ENCODE measurements at places on chromosomes 2 and 18.

- no peak for DNase-seq
Observed at GRCh38 chr18:48530399-48531081, 8.3 kb upstream of the CTIF start.

DNA sequence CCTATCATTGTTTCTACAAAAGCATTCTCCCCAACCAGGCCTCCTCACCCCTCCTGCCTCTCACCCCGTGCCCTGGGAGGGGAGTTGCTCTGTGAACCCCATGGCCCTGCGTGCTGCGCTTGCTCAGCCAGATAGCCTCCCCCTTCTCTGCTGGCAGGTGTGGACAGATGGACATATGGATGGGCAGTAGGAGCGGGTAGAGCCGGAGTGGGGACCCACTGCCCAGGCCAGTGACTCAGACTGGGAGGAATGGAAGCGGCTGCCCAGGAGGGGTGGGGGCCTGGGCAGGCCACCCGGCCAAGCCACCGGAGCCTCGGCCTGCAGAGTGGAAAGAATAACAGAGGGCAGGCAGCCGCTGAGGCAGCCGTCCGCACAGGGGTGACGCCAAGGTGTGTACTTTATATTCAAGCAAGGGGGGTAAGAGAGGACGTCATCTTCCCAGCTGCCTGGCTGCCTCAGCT, 8.7 kb downstream of the CYP26B1 start:
- no peak for DNase-seq

DNA sequence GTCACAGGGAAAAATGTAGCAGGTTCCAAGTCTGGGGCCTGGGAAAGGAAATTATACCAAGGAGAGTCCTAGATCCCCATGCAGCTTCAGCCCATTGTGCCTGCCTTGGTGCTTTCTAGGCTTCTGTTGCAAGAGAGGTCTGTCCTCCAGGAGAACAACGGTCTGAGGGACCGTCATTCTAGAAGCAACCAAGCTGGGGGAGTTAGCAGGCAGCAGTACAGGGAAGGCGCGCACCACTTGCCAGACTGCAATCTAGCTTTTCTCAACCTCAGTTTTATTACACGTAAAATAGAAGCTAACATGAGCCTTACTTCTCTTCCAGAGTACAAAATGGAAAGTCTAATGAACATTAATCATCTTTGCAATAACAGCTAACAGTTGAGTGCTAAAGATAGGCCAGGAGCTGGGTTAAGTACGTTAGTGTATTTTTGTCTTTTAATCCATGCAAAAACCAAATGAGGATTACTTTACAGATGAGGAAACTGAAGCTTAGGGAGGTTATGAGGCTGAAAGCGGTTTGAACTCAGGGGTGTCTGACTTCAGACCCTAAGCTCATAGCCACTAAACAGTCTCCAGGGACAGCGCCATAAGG, 1.9 kb downstream of the TCF23 start:
- DNase-seq, result no peak

DNA sequence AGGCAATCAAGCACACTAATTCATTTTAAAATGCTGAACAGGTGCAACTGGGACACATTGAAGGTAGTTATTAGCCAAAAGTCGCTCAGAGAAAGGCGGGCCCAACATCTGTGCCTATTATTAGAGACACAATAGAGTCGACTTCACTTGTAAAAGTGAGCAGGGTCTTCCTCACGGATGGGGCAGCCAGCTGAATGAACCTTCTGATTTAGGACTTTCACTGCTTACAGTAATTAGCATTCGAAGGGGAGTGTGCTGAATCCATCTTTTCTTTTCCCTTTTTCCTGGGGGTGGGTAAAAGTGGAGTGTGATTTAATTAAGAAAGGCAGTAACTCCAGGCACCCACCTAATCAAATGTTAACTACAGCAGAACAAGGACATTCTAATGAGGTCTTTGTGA, 677.7 kb downstream of the DCDC2C start:
- no peak for DNase-seq

GRCh38 chr2:85750587-85751575, 2.9 kb upstream of the ATOH8 start:
- peak; percentile 45 for DNase-seq

DNA sequence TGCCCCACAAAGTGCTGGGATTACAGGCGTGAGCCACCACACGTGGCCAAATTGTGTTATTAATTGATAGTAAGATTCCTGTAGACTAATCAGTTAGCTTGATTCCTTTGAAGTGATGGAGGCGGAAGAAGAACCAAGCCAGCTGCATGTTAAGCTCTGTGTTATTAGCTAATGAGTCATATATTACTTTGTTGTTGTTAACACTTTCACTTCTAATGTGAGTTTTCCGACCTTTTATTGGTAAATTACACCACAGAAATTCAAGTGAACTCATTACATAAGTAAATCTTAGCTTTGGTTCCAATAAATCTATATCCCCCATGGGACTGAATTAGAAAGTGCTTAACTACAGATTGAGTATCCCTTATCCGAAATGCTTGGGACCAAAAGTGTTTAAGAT, 20.3 kb downstream of the CHMP1B start:
- DNase-seq, result no peak

DNA sequence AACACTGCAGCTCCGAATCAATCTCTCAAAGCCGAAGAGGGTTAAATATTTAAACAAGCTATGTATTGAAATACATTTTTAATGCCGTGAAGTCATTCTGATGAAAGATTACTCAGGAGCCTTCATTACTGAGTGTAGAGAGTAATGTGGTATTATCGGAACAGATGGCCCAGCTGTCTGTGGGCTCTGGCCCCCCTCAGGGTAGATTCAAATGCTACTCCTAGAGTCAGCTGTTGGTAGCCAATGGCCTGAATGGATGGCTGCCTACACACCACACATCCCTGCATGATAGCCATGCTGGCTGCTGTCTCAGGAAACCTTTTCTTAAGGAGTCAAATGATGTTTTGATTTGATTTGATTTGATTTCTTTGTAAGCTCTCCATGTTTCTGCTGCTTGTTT, 732.3 kb upstream of the CELF4 start:
- DNase-seq, result no peak

GRCh38 chr18:33928231-33928630, 296.5 kb downstream of the NOL4 start:
- no peak for DNase-seq

DNA sequence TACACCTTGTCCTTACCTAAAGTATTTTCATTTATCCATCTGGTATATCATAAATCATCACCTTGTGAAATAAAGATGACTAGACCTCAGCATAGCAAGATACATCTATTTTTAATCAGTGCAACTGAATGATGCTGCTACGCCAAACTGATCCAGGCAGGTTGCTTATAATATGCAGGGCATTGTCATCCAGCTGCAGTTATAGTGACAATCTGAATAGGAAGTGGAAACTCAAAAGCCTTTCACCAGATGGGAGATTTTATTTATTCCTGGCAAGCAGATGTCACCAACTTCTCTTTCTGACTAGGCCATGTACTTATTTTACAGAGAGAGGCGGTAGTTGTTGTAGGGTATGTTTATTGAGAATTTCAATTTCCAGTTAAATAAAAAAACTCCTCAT, 747.3 kb downstream of the ADCYAP1 start:
- no peak for DNase-seq

GRCh38 chr18:32899819-32900218, 127.0 kb upstream of the KLHL14 start:
- no peak for DNase-seq

DNA sequence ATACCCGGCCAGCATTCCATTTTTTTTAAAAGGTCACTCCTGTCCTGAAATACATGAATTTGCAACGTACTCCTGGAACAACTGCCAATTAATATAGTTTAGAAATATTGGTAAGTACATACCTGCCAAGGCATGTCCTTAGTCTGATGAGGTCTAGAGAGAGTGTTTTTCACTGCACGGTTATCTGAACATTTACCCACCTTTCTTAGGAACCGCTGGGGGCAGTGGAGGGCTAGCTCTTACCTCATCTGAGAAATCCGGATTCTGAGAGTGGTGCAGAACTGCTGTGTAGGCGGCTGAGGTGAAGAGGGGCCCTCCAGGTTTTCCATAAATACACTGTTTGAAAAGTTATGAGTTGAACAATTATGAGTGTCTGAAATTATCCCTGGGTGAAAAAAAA, 133.1 kb upstream of the CCDC195 start:
- DNase-seq, result no peak

DNA sequence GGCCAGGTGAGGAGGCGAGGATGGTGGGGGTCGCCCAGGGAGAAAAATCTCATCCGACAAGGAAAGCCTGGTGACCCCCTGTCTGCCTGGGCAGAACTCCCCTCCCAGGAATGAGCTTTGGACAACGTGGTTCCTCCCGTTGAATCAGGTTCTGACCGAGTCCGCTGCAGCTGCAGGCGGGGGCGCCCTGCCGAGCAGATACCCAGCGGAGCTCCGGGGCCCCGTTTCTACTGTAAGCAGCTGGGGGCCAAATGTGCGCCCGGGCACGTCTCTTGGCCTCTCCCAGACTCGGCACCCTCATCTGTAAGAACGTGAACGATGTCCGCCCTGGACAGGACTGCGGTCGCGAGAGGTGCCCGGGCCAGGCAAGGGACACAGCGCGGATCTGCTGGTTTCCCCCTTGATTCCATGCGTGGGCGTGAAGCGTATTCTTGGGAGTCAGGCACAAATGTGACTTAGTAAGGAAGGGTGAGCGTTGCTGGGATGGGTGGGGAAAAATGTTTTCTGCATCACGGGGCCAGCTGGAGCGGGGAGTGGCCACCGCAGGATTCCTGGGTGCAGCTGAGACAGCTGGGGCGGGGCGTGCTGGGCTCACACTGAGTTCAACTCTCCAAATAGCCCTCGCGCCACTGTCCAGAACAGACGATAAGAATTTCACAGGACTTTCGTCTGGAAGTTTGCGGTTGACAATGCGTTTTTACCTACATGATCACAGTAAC, 20.2 kb upstream of the TUBB6 start:
- DNase-seq, result peak; percentile 74

- no peak for DNase-seq
Observed at GRCh38 chr2:116545286-116546068, 1269.0 kb upstream of the DDX18 start.

GRCh38 chr2:60541056-60541651, 12.3 kb downstream of the BCL11A start:
- no peak for DNase-seq

DNA sequence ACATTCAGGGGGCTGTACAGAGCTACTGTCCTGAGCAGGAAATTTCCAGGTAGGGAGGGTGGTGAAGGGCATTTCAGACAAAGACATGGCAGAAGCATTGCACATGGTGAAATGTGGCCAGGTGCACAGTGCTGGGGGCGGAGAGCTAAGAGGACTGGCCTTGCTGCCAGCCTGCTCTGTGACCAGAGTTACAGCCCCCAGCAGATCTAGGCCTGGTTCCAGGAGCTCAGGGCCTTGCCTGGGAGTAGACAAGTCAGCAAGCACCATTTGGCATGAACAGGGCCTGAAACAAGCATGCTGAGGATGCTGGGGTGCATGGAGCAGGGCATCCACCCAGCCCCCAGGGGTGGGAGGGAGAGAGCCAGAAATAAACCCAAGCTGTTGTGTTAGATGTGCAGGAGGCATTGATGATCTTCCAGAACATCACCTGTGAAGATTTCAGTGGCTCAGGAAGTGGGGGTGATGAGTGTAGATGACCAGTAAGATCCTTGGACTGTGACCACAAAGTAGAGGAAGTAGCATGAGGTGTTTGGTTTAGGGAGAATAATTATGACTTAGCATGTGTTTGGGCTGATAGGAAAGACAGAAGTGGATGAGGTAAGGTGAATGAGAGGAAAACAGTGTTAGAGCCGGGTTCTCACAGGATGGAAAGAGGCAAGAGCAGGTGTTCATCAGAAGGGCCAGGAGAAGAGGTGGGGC, 61.1 kb downstream of the COA5 start:
- DNase-seq, result no peak

DNA sequence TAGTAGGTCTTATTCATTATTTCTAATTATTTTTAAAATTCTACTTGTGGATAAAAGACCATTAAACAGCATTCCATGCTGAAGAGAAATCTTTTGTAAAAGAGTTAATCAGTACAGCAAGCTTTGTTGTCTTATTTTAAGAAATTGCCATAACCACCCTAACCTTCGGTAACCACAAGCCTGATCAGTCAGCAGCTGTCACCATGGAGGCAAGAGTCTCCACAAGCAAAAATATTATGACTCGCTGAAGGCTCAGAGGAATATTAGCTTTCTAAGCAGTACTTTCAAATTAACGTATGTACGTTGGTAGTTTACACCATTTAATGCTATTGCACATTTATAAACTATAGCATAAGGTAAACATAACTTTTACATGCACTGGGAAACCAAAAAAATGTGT, 650.5 kb upstream of the LINC00305 start:
- no peak for DNase-seq

- DNase-seq, result no peak
Observed at GRCh38 chr18:48571639-48572384, 33.0 kb downstream of the CTIF start.

- no peak for DNase-seq
Observed at GRCh38 chr2:110655701-110656100, 22.2 kb downstream of the BUB1 start.

GRCh38 chr2:25615386-25615785, 58.0 kb downstream of the DTNB start:
- DNase-seq, result no peak

- no peak for DNase-seq
Observed at GRCh38 chr2:216071111-216071851, 10.3 kb downstream of the PECR start.

DNA sequence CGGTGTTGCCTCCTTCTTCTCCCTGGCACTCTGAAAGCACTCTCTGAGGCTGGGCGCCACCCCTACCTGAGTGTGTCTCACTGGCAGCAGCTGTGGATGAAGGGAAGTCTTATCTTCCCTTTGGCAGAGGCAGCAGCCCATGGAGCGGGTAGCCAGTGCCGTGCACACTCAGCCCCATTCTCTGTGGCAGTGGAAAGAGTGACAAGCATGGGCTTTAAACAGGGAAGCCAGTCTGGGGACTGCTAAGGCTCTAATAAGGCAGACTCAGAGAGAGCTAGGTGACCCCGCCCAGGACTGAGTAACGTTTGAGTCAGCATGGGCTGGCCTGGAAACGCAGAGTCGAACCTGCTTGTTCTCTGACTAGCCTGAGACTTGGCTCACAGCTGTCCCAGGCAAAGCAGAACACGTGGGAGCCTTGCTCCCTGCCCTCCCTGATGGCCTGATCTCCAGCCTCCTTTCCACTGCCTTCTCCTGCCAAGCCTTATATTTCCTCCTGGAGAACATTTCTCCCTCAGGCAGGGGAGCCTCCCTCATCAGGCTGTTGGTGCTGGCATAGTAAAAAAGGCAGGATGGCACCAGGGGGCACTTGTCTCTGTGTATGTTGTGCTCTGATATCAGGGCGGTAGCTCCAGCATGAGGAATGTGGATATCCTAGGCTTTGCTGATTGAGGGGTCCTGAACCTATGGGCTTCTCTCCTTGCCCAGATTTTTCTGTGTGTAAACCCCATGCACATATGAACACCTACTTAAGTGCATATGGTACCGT, 93.9 kb upstream of the LGALSL start:
- DNase-seq, result no peak

GRCh38 chr2:175605640-175606009, 396.4 kb downstream of the LNPK start:
- no peak for DNase-seq

DNA sequence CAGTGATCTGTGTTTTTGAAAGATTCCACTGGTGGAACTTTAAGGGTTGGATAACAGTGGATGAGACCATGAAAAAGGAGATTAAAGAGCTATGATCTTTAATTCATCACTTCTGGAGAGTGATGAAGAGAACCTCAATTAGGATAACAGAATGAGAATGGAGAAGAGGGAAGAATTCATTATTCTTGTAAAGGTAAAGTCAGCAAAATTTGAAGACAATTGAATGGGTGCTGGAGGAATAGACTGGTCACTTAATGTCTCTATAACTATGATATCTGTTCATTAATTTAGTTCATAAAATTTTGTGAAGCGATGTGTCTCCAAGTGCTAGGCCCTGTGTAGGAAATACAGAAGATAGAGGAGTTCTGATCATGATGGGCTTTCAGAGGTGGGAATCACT, 1013.2 kb upstream of the FANCL start:
- no peak for DNase-seq

Data from erythroblast (primary cell).